ENCODE measurements at places on chromosomes 2 and 18. TPM values are rescaled to one million over a fixed set of nuclear protein-coding genes. Genes with fewer than 3 reads are reported as not detected.

RNASEH1 gene
- 46.2 TPM for total RNA-seq

LRRC30 gene
- total RNA-seq, result not detected

GTF2A1L gene
- 1.1 TPM for total RNA-seq

CD226 gene
- under 0.01 TPM for total RNA-seq

STAT4 gene
- total RNA-seq, result 11.6 TPM

TMEM198 gene
- total RNA-seq, result 0.96 TPM

ZFP36L2 gene
- total RNA-seq, result 3.9 TPM

VWA3B gene
- not detected for total RNA-seq
